T-helper 17 cell (primary cell): ENCODE measurements at places on chromosomes 5 and 9.

DNA sequence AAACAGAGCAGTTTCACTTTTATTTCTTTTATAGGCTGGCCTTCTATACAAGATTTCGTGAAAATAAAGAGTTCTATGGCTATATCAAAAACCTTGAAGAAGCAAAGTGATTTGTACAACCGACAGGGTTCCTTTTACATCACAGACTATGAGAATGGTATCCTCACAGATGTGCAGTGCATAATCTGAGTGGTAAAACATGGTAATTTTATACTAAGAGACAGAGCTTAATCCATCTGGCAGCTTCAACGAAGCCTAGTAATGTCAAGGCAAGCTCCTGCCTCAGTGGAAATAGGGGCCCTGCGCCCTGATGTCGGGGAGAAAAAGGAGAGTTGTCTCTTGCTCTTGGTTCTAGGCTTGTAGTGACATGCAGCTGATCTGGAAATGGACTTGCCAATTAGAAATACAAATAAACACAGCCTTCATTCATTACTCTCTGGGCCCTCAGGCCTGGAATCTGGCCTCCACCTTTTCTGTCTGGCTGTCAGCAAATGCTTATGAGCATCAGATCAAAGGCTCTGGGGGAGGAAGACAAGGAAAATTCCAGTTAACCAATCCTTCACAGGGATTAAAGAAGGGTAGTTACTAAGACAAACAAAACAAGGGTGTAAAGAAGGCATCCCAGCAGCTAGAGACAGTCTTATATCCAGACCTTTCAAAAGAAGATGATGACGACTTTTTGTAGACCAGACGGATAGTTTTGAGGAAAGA is 33.6 kb upstream of the TRIM32 start:
- H3K4me3 ChIP-seq, result no peak overlapping the region
- no peak for DNase-seq
- peaks cover 4% of the 10 kb centered on the region for H3K36me3 ChIP-seq
- no peaks in the 10 kb centered on the region for H3K4me1 ChIP-seq
- H3K27me3 ChIP-seq, result no peaks in the 10 kb centered on the region

DNA sequence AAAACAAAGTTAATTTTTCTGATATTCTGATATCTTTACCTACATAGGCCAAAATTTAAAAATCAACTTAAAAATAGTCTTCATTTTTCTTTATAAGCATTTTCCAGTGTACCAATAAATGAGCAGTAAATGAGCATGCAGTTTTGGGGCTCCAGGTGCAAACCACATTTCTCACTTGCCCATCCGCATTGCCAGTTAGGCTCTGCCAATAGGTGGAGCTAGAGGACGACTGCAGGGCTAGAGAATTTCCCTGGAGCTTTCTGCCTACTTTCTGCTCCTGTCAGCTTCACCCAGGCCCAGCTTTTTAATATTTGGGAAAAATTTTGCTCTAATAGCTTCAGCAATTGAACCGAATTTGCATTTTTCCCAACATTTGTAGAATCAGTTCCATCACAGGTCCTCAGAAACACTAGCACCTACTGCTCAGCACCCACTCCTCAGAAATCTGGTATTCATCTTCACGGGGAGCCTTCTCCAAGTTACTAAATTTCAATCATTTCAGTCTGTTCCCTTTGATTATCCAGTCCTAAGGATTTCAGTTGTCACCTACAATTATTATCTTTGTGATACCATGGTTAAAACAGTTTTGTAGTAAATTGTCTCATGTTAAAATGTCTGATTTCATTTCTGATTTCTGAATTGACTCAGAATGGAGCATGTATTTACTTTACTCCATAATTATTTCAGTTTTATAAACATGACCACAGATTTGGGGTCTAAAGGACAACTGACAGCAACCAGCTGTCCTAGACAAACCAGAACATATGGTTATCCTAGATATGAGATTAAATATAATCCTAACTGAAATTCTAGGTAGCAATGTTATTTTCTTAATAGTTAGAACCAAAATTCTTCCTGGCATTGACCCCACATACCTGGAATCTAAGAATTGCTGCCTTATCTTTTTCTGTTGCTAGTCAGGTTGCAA is 104.6 kb upstream of the FAM174A start:
- no peak overlapping the region for H3K27ac ChIP-seq
- H3K4me3 ChIP-seq, result no peak overlapping the region
- no peaks in the 10 kb centered on the region for H3K4me1 ChIP-seq
- no peaks in the 10 kb centered on the region for H3K36me3 ChIP-seq
- no peaks in the 10 kb centered on the region for H3K27me3 ChIP-seq

DNA sequence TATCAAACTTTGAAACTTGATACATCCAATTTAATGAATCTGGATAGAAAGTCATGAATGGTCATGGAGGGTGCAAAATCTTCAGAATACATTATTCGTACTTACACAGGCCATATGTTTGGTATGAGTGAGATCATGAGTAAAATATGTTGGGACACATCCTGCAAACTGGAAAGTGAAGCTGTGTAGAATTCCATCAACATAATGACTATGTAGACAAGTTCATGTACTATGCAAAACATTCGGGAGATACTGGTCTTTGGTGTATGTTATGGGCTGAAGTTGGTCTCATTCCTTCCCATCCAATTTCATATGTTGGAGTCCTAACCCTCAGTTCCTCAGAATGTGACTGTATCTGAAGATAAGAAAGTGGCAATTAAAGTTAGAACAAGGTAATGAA is 18.1 kb upstream of the CTNND2 start:
- H3K4me1 ChIP-seq, result no peaks in the 10 kb centered on the region
- no peaks in the 10 kb centered on the region for H3K36me3 ChIP-seq
- no peak overlapping the region for H3K27ac ChIP-seq
- no peaks in the 10 kb centered on the region for H3K27me3 ChIP-seq
- DNase-seq, result no peak
- no peak overlapping the region for H3K4me3 ChIP-seq

DNA sequence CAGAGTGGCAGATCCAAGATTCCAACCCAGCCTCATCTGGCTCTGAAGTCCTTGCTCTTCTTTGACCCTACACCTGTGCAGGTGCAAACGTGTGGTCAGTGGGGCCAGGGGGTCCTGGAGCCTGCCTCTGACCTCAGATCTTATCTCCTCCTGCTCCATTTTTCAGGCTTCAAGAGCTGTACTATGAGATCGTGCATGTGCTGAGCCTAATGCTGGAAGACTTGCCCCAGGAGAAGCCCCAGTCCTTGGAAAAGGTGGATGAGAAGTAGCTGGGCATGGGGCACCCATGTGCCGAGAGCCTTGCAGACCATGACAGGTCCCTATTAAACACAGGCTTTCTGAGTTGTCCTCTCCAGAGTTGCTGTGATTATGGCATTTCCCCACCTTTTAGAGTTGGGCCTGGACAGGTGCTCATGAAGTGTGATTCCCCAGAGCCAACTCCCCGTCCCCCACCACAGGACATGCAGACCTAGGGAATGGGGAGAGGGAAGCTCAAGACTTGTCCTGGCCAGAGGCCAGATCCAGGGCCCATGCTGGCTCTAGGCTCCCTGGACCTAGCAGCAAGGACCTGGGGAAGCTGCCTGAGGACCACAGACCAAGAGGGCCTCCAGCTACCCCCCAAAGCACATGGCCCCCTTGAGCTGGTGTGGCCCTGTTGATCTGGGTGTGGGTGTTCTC is 22.5 kb downstream of the PITX1 start:
- H3K4me3 ChIP-seq, result no peak overlapping the region
- H3K27ac ChIP-seq, result no peak overlapping the region
- no peak for DNase-seq
- no peaks in the 10 kb centered on the region for H3K4me1 ChIP-seq

DNA sequence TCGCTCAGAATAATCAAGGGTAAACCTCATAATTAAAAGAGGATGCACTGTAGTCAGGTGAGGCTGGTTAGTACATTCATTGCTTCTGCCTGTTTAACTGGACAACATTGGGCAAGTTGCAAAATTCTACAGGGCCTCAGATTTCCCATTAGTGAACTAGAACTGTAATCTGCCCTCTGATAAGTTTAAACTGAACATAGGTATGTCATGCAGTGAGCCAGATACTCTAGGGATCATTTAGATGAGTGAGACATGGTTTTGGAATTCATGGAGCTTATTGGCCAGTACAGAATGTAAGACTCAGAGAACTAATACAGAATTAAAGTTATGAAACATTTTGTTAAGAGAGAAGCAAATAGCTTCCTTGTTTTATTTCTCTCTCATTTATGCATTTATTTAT is 35.9 kb downstream of the RNF44 start:
- no peaks in the 10 kb centered on the region for H3K27me3 ChIP-seq
- H3K4me1 ChIP-seq, result peaks cover 2% of the 10 kb centered on the region
- no peak overlapping the region for H3K4me3 ChIP-seq
- DNase-seq, result no peak
- peaks cover 5% of the 10 kb centered on the region for H3K36me3 ChIP-seq

GRCh38 chr9:14263707-14264483 is 50.0 kb downstream of the NFIB start:
- no peak for DNase-seq
- peaks cover 15% of the 10 kb centered on the region for H3K27me3 ChIP-seq
- peaks cover 3% of the 10 kb centered on the region for H3K36me3 ChIP-seq
- no peak overlapping the region for H3K27ac ChIP-seq

GRCh38 chr5:143402553-143403333 is 743 bp downstream of the NR3C1 start:
- peak overlapping the region; percentile 95 for H3K4me3 ChIP-seq
- peak overlapping the region; percentile 89 for H3K27ac ChIP-seq
- DNase-seq, result peak; percentile 35
- no peaks in the 10 kb centered on the region for H3K36me3 ChIP-seq
- no peaks in the 10 kb centered on the region for H3K27me3 ChIP-seq

- DNase-seq, result no peak
- no peaks in the 10 kb centered on the region for H3K27me3 ChIP-seq
- peaks cover 47% of the 10 kb centered on the region for H3K4me1 ChIP-seq
- peak overlapping the region; percentile 79 for H3K27ac ChIP-seq
- no peak overlapping the region for H3K4me3 ChIP-seq
These were observed 80.2 kb upstream of the IL12B start for GRCh38 chr5:159410480-159410879.

GRCh38 chr5:73352649-73353230 is 95.8 kb downstream of the FOXD1 start:
- no peak overlapping the region for H3K4me3 ChIP-seq
- H3K36me3 ChIP-seq, result peaks cover 2% of the 10 kb centered on the region
- DNase-seq, result no peak
- no peak overlapping the region for H3K27ac ChIP-seq
- no peaks in the 10 kb centered on the region for H3K4me1 ChIP-seq

GRCh38 chr5:68243681-68244080 is 28.1 kb downstream of the PIK3R1 start:
- no peaks in the 10 kb centered on the region for H3K27me3 ChIP-seq
- H3K27ac ChIP-seq, result peak overlapping the region; percentile 92
- DNase-seq, result no peak
